G401 (cell line): ENCODE measurements at places on chromosomes 4 and X. TPM values are rescaled to one million over a fixed set of nuclear protein-coding genes. Genes with fewer than 3 reads are reported as not detected.

The SHOX gene
- not detected in 2 replicates for total RNA-seq

The AFM gene
- total RNA-seq, result not detected in 2 replicates

The PPP2R2C gene
- 0.55 and 3.3 TPM in 2 replicates for total RNA-seq

The CCDC110 gene
- total RNA-seq, result 0.43 and 0.98 TPM in 2 replicates

The IQSEC2 gene
- total RNA-seq, result 16.0 and 18.4 TPM in 2 replicates

The SATL1 gene
- total RNA-seq, result not detected in 2 replicates

The VCX3A gene
- not detected in 2 replicates for total RNA-seq

The SRPX2 gene
- total RNA-seq, result 11.3 and 13.4 TPM in 2 replicates

The F11 gene
- not detected in 2 replicates for total RNA-seq

The ARHGAP24 gene
- total RNA-seq, result 1.5 and 4.6 TPM in 2 replicates

The OPRPN gene
- not detected in 2 replicates for total RNA-seq

The IL3RA gene
- total RNA-seq, result not detected in 2 replicates

The RASL11B gene
- 0.12 TPM in 1 of 2 replicates, not detected in the other for total RNA-seq

The TMEM192 gene
- 8.3 and 17.5 TPM in 2 replicates for total RNA-seq

The DRD5 gene
- not detected in 2 replicates for total RNA-seq

The IL21 gene
- total RNA-seq, result not detected in 2 replicates

The SLC7A11 gene
- 1.9 and 3.8 TPM in 2 replicates for total RNA-seq

The VCX gene
- not detected in 2 replicates for total RNA-seq

The GSPT2 gene
- total RNA-seq, result 6.2 and 9.4 TPM in 2 replicates

The SULT1B1 gene
- total RNA-seq, result not detected in 2 replicates

The AMBN gene
- not detected in 2 replicates for total RNA-seq

The FMR1NB gene
- not detected in 2 replicates for total RNA-seq

The KLKB1 gene
- not detected in 2 replicates for total RNA-seq

The WDFY3 gene
- 15.4 and 38.0 TPM in 2 replicates for total RNA-seq

The OPN1MW3 gene
- total RNA-seq, result not detected in 2 replicates

The FAM3A gene
- total RNA-seq, result 47.5 and 47.8 TPM in 2 replicates

The ADH1A gene
- total RNA-seq, result not detected in 2 replicates

The ZFP42 gene
- total RNA-seq, result not detected in 2 replicates

The KLF8 gene
- not detected in 2 replicates for total RNA-seq

The SH2D1A gene
- not detected in 2 replicates for total RNA-seq

The SPATA4 gene
- total RNA-seq, result not detected in 2 replicates

The CENPVL2 gene
- not detected in 2 replicates for total RNA-seq

The IGFBP7 gene
- total RNA-seq, result 11.1 and 18.2 TPM in 2 replicates
